ENCODE measurements at places on chromosomes 6 and 20. TPM values are rescaled to one million over a fixed set of nuclear protein-coding genes. Genes with fewer than 3 reads are reported as not detected.
A peak's percentile ranks its signal among the peaks of the same experiment; 100 is the strongest.

The NPBWR2 gene
- polyA plus RNA-seq = not detected

The ABHD16A gene
- polyA plus RNA-seq = 94.7 TPM

The CRISP3 gene
- polyA plus RNA-seq = not detected

GRCh38 chr6:143515766-143516355 is 4.3 kb upstream of the FUCA2 start:
- no peak for DNase-seq

GRCh38 chr20:46119028-46119546 is 973 bp downstream of the CD40 start:
- no peak for DNase-seq

GRCh38 chr20:37251825-37252477 is 9.7 kb downstream of the GHRH start:
- DNase-seq = no peak

DNA sequence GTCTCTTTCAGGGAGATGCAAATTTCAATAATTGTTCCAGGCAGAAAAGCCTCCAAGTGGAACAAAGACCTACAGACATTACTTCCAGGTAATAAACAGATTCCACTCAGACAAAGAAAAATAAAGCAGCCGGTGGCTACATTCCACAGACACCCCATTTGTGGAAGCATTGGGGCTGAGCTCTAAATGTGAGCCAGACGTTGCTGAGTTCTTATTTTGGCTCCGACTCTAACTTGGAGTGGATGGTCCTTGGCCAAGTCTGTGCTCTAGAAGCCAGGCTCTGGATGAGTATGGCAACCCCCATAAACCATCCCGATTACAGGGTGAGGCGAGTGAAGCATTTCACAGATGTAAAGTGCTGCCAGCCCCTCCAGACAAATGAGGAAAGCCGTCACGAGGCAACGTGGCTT is 6.6 kb downstream of the TRAM2 start:
- peak; percentile 55 for DNase-seq

The COL9A3 gene
- polyA plus RNA-seq = 68.1 TPM

The ANGPT4 gene
- polyA plus RNA-seq = not detected

The SMLR1 gene
- 31.0 TPM for polyA plus RNA-seq

GRCh38 chr20:6017467-6017866 is 36.4 kb downstream of the LRRN4 start:
- DNase-seq = no peak

- DNase-seq = peak; percentile 31
Measured at GRCh38 chr20:54194724-54195438, 13.0 kb upstream of the PFDN4 start.

DNA sequence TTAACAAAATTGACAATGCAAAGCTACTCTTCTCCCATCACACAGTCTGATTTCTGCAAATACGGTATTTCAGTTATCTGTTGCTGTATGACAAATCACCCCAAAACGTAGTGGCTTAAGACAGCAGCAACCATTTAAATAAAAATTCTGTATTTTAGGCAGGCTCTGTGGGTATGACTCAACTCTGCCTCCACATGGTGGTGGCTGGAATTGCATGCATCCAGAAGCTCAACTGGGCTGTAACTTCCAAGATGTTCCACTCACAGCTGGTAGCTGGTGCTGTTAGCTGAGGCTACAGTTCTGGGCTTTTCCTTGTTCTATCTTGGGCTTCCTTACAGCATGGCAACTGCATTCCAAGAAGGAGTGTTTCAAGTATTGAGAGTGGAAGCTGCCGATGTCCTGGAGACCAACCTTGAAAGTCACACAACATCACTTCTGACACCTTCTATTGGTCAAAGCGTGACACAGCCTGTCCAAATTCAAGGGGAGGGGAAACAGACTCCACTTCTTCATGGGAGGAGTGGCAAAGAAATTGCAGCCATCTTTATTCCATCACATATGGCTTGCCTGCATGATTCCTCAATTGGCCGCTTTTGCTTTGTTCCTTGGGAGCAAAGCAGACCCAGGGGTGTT is 39.7 kb upstream of the TULP1 start:
- peak; percentile 24 for DNase-seq

The CLVS2 gene
- polyA plus RNA-seq = not detected

- no peak for DNase-seq
Measured at GRCh38 chr6:122704066-122704465, 75.5 kb upstream of the FABP7 start.

The SLC2A4RG gene
- 53.6 TPM for polyA plus RNA-seq

The SYCP2 gene
- 1.2 TPM for polyA plus RNA-seq

The CDSN gene
- not detected for polyA plus RNA-seq

DNA sequence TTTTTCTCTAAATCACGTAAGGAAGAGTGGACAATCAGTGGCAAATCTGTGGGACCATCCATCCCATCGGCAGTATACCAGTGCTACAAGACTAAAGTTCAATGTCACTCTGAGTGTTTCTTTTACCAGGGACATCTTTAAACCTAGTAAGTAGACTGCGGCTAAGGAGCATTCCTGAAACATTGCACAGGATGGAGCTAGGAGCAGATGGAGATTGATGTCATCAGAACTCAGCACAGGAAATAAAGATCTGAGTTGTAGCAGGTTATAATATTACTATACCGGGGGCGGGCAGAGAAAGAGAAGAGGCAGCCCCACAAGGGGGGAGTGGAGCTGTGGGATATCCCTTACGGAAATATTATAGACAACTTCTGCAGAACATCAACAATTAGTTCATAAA is 162.1 kb downstream of the MTFR2 start:
- no peak for DNase-seq

The OPRM1 gene
- polyA plus RNA-seq = not detected

DNA sequence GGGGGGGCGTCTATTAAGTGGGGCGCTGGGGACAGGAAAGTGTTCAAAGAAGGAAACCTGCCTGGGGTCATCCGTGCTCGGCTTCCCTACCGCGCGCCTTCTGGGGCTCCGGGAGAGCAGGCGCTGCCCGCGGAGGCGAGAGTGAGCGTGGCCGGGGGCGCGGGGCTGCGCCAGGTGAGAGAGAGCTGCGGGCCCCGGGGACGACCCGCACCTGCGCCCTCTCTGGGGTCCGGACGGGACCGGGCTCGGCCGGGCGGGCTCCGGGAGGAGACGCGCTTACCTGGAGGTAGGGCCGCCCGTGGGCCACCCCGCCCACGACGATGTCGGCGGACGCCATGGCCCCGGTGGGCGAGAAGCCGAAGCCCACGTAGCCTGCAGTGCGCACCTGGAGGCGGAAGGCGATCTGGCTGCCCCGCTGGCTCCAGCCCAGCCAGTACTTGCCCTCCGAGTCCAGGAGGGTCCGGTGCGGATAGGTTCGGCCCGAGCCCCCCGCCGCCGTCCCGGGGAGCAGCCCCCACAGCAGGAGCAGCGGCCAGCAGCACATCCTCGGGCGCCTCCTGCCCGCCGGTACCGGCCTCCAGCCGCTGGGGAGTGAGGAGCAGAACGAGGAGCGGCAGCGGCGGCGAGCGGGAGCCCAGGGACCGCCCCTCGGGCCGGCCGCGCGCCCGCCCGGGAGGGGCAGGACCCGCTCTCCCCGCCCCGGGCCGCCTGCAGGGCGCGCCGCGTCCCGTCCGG is at the start of gene MOXD1:
Gene MOXD1, minus strand, starts transcription at position 593 of the 735 bp plus-strand sequence. Its CDS starts 49 bp downstream, at position 544.
- peak; percentile 76 for DNase-seq

The OR2B2 gene
- not detected for polyA plus RNA-seq

The GSTA1 gene
- polyA plus RNA-seq = 767 TPM

The MOCS1 gene
- 14.5 TPM for polyA plus RNA-seq

Data from hepatocyte (in vitro differentiated cells).